Stimulated activated CD4-positive, alpha-beta T cell treated with anti-CD3 and anti-CD28 coated beads, TNF-alpha, amount 100 ng/mL, for 24 hours (primary cell): ENCODE measurements at places on chromosomes 11 and 22.

GRCh38 chr11:21447871-21448270 lies 745.0 kb upstream of the ANO5 start:
- no peak for DNase-seq

DNA sequence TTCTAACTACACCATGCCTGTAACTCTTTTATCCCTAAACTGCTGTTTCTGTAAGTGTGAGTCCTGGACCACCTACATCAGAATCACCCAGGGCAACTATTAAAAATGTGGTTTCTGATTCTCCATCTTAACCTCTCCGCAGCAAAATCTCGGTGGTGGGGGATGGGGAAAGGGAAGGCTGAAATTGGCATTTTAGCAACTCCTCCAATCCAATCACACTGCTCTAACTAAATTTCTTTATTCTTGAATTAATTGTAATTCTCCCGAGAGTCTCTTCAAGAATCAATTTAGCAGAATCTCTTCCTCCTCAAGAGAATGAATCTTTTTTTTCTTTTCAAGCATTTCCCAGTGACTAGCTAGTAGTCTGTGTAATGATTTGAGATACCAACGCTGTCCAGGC lies 36.2 kb downstream of the SEZ6L start:
- no peak for DNase-seq

- no peak for DNase-seq
These were observed 261.7 kb downstream of the BUD13 start for GRCh38 chr11:116510886-116511650.

DNA sequence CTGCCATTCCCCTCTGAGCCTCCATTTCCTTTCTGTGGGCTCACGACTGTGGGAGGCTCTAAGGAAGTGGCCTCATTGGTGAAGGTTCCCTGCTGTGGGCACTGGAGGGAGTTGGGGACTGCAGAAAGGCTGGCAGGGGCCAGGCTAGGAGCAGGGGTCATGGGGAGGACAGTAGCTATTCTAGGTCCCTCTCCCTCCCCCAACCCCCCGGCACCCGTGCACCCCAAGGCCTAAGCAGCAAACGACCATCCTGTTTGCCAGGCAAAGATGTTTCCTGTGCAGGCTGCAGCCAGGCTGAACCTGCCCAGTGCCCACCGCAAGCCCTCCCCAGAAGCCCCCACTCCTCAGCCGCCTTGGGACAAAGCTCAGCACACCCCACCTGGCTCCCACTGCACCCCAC lies 189.4 kb downstream of the MN1 start:
- DNase-seq = no peak

DNA sequence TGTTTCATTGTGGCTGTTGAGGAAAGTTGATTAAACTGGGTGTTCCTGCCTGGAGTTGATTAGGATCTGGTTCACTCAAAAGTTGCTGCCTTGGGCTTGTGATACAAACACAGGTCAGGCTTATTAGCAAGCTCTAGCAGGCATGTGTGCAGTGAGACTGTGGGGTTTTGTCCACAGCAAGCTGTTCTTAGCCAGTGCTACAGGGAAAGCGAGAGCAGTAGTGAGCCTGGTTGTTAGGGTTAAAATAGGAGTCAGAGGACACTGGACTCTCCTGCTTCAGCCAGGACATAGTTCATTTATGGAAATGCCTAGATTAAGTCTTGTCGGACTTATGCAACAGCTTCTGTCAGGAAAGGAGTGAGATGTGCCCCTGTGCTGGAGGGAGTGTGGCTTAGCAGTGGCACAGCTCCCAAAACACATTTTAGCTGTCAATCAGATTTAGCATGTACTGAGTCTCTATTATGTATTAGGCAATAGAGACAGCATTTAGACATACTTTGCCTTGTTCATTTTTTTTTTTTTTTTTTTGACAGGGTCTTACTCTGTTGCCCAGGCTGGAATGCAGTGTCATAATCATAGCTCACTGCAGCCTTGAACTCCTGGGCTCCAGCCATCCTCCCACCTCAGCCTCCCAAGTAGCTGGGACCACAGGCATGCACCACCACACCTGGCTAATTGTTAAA lies 8.7 kb downstream of the SNRPD3 start:
- no peak for DNase-seq

GRCh38 chr22:32600147-32600546 lies 125.5 kb downstream of the FBXO7 start:
- DNase-seq = no peak

DNA sequence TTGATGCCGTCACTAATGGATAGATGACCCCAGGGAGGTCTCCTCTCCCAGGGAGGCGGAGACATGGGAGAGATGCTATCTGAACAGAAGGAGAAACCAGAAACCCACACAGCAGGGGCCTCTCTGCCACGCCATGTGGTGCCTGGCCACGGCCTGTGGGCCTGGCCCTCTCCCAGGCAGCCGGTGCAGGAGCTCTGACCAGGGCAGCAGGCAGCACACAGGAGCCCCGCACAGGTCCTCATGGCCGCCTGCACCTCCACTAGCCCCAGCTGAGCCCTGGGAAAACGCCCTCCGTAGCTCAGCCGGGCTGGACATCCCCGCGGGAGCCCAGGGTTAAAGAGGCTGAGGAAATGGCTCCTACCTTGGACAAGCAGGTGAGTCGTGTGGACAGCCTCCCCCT lies 19.8 kb downstream of the IGSF9B start:
- DNase-seq = no peak

- no peak for DNase-seq
These were observed at the start of gene DLG2 for GRCh38 chr11:85627332-85627997. Gene DLG2 (minus strand): TSS chr11:85627344.

GRCh38 chr11:113249491-113249763 lies 65.0 kb upstream of the TTC12 start:
- DNase-seq = no peak

DNA sequence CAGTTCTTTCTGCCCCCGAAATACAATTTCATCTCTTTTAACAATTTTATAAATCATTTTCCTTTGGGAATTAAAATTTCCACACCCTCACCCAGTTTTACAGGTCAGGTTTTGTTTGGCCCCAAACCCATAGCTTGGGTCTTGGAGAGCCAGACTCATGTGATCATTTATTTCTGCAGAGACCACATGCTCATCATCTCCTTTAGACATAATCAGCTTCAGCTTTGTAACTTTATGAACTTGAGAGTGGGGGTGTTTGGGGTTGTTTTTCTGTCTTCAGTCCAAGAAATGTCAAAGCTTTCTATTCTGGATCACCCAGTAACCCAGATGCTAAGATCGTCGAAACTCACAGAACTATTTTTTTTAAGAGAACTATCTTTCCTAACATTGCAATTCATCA lies 70.9 kb downstream of the DBX1 start:
- no peak for DNase-seq

GRCh38 chr22:49532869-49533802 lies 294.5 kb downstream of the BRD1 start:
- no peak for DNase-seq

- no peak for DNase-seq
These were observed 60.8 kb upstream of the PPARA start for GRCh38 chr22:46089426-46090035.

DNA sequence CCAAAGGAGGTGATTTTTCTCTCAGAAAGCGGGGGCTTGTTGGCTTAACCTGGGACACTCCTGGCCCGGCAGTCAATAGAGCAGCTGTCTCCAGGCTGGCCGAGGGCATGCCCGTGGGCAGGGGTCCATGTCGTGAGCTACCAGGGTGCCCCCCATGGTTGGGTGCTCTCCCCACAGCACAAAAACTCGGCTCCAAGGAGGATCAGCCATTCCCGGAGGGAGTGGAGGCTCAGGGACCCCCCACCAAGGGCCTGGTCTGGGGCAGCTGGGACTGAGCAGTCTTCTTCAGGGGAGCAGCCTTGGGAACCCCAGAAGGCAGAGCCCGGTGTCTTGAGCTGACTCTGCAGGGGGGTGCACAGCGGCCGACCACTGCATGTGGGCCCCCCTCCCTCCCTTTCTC lies 20.8 kb upstream of the TH start:
- DNase-seq = no peak

DNA sequence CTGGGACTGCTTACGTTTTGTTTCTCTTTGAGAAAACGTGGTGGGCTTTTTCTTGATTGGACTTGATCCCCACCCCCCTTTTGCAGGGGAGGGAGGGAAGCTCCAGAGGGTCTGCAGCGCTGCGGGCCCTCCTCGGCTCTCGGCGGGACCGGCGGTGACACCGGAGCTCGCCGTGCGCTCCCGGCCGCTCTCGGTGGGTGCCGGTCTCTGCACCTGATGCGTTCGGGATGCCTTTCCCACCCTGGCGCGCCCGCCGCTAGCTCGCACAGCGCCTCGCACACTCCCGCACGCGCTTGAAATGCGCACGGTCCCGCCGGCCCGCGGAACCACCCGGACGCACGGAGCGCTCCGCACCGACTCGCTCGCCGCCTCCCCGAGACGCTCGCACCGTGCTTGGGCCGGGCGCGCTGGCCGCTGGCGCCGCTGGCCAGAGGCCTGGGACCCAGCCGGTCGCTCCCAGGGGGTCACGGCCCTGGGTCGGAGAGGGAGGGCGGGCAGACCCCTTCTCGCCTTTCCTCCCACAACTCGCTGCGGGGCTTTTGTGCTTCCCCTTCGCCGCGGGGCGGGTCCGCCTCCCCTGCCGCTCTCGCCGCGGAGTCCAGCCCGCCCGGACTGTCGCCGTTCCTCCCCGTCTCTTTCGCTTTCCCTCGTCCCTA lies 1.0 kb downstream of the ZBTB16 start:
- DNase-seq = no peak

DNA sequence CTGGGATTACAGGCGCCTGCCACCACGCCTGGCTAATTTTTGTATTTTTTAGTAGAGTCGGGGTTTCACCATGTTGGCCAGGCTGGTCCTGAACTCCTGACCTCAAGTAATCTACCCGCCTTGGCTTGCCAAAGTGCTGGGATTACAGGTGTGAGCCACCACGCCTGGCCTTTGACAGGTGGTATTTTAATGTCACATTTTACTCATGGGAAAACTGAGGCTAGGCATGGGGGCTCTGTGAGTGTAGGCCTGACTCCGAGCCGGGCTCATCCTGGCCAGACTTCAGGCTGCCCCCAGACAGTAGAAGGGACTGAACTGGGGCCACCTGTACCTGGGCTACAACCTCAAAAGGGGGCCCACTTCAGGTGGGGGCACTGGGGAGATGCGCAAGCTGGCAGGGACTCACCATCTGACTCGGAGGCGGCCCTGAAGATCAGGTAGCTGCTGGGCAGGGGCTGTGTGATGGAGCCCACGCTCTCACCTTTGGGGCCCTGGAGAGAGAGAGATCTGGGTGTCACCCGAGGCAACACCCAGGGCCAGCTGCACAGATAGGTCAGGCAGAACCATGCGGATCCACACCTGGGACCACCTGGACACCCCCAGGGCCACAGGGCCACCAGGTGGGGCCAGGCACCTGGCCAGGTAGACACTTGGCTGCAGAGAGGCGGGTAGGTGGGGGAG lies 45.8 kb downstream of the OSBPL5 start:
- no peak for DNase-seq

GRCh38 chr11:62512961-62513360 lies 33.6 kb downstream of the AHNAK start:
- DNase-seq = no peak

- peak; percentile 1 for DNase-seq
These were observed 72.0 kb downstream of the SLC5A12 start for GRCh38 chr11:26649884-26650283.

GRCh38 chr11:71309611-71310010 lies 57.2 kb upstream of the SHANK2 start:
- no peak for DNase-seq

GRCh38 chr11:35101223-35101622 lies 37.7 kb upstream of the CD44 start:
- no peak for DNase-seq

GRCh38 chr11:133522344-133522743 lies 10.0 kb downstream of the OPCML start:
- no peak for DNase-seq

- no peak for DNase-seq
These were observed 9.8 kb downstream of the SPON1 start for GRCh38 chr11:13972043-13972910.

DNA sequence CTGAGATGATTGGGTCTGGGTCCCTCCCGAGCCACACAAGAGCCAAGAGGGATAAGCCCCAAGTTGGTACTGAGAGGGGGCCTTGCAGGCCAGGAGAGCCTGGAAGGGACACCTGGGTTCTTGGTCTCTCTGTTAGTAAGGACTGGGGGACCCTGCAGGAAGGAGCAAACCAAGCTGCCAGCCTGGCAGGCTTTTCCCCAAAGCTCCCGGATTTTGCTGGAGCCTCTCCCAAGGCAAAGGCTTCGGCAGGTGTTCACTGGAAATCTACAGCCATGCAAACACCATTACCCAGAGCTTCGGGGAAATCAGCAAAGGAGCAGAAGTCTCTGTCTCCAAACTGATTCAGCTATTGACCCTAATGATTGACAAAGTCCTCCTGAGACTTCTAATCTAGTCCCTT lies 527.9 kb downstream of the BUD13 start:
- no peak for DNase-seq

- no peak for DNase-seq
These were observed 10.8 kb downstream of the KRTAP5-6 start for GRCh38 chr11:1707751-1708150.

DNA sequence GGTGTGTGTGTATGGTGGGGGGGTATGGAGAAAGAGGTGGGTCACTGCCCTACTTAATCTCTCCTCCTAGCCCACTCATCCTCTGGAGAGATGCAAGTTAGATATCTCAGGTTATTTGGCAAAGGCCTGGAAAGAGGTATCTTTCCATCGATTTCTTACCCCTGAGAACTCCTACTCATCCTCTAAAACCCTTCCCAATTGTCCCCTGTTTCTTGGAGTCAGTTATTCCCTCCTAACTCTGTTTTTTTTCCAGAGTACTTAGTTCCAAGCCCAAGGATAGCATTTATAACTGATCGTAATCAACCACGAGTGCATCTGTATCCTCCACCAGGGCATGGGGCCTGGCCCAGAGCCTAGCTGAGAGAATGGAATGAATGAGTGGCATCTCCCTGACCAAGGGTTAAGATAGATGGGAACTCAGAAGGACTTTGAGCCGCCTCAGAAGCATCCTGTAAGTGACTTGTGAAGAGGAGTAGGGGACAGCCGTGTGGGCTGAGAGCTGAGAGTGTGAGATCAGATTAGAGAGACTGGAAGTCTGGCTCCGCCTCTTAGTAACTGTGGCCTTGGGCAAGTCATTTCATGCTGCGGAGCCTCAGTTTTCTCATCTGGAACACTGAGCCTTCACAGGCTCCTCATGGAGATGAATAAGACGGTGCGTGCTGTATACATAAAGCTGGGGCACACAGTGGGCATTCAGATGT lies 16.2 kb downstream of the CD6 start:
- DNase-seq = peak; percentile 74
